ENCODE measurements at places on chromosomes 3 and 15. TPM values are rescaled to one million over a fixed set of nuclear protein-coding genes. Genes with fewer than 3 reads are reported as not detected.

Gene CORO2B
- 3.9 TPM for total RNA-seq

DNA sequence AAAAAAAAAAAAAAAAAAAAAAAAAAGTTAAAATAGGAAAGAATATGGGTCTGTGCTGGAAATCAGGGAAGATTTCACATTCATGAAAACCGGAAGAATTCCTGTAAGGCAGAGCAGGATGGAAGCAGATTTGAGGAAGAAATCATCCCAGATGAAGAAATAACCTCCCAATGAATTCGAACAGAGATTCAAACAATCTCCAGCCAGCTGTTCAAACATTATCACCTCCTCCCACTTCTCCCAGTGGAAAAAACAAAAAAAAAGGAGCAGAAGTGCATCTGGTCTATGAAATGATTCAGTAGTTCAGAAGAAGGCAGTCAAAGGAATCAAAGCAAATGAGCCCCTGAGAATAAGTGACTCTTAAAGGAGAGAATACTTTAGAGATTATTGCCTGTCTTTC lies 33.1 kb downstream of the CP start:
- no peak for DNase-seq
- no peaks in the 10 kb centered on the region for H3K4me1 ChIP-seq
- no peaks in the 10 kb centered on the region for H3K36me3 ChIP-seq
- H3K4me3 ChIP-seq: no peak overlapping the region
- H3K27me3 ChIP-seq: no peaks in the 10 kb centered on the region

DNA sequence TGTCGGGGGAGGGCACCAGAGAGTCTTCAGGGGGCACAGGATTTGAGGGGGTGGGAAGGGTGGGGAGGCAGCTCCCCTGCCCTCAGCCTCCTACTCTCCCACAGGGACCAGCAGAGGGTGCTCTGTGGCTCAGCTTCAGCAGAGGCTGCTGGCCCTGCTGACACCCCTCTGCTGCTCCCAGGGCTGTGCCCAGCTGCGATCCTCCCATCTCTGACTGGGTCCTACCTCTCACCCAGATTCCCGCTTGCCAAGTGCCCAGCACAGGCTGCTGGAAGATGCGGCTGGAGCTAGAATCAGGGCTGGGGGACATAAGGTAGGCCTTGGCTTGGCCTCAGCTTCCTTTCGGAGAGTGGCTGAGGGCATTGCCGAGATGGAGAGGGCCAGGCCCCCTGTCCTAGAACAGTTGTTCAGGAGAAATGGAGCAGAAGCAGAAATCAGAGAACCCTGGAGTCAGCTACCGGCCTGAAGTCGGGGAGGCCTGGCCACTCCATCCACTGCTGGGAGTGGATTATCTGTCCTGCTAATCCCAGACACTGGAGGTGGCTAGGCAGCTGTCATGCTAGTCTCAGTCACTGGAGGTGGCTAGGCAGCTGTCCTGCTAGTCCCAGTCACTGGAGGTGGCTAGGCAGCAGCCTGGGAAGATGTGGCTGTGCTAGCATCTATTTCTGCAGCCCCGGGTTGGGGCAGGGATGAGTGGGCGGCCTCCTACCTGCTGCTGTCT lies 3.9 kb downstream of the GRM2 start:
- no peak overlapping the region for H3K4me3 ChIP-seq
- no peaks in the 10 kb centered on the region for H3K36me3 ChIP-seq
- DNase-seq: no peak

DNA sequence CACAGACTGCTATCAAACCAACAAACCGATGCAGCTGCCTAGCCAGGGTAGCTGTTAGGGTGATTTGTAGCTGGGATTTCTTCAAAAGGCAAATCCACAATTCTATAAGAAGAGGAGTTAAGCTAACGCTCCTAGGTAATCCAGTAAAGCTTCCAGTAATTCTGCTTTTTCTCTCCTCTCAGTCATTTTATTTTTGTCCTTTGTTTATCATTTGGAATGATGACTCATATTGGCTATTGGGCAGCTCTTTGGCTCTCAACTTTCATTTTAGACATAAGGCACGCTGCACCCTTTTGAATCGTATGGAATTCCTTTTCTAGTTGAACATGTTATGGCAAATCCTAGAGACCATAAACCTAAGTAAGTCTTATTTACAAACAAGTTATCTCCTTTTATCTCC lies 53.2 kb upstream of the PPARG start:
- H3K4me3 ChIP-seq: no peak overlapping the region
- no peak overlapping the region for H3K27ac ChIP-seq
- no peaks in the 10 kb centered on the region for H3K4me1 ChIP-seq

Gene CCNB2
- 24.6 TPM for total RNA-seq

Gene HLTF
- 49.9 TPM for total RNA-seq

Gene NR1I2
- 1.4 TPM for total RNA-seq

DNA sequence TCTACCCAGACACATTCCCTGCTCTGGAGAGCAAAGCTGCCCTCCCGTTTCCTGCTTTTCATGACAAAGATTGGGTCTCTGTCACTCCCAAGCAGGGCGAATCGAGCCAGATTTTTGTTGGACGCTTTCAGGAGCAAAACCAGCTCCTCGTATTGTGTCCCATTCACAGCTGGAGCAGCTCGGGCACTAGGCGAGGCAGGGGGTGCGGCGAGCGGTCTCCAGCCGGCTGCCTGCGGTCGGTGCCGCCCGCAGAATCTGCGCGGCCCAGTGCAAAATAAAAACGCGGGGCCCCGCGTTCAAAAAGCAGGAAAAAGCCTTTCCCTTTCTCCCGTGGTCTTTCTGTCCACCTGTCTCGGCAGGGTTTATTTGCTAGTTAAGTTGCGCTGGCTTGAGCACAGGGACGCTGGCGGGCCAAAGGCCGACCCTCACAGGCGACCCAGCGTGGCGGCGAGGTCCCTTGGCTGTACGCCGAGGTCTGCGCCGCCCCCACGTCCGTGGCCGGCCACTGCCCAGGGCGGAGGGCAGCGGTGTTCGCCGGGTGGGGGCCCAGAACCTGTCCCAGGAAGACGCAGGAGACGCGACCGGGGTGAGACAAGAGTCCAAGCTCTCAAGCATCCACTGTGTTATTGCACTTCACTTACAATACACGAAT lies 71.2 kb downstream of the CYP19A1 start:
- H3K36me3 ChIP-seq: no peaks in the 10 kb centered on the region
- peak overlapping the region; percentile 85 for H3K4me3 ChIP-seq
- no peak for DNase-seq
- H3K27ac ChIP-seq: no peak overlapping the region
- peaks cover 17% of the 10 kb centered on the region for H3K27me3 ChIP-seq

GRCh38 chr3:132486099-132486498 lies 68.8 kb downstream of the DNAJC13 start:
- H3K36me3 ChIP-seq: peaks cover 9% of the 10 kb centered on the region
- no peaks in the 10 kb centered on the region for H3K4me1 ChIP-seq
- DNase-seq: no peak
- H3K4me3 ChIP-seq: no peak overlapping the region
- H3K27me3 ChIP-seq: no peaks in the 10 kb centered on the region

DNA sequence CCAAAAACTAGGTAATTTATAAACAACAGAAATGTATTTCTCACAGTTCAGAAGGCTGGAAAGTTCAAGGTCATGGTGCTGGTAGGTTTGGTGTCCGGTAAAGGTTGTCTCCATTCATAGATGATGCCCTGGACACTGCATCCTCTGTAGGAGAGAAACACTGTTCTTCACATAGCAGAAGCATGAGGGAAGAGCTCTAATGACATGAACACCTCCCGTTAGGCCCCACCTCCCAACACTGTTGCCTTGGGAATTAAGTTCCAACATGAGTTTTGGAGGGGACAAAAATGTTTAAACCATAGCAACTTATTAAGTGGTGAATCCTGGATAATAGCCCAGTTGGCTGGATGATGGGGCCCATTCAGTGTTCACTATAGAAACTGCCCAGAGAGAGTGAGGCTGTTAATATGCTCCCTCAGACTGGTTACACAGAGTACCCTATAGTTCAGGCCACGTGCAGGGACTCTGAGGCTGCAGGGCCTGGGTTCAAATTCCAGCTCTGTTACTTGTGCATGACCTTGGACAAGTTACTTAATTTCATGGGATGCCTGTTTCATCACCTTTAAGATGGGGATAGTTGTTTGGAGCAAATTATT lies 37.0 kb downstream of the CCNL1 start:
- no peaks in the 10 kb centered on the region for H3K36me3 ChIP-seq
- H3K27me3 ChIP-seq: no peaks in the 10 kb centered on the region
- H3K4me1 ChIP-seq: peaks cover 37% of the 10 kb centered on the region
- no peak overlapping the region for H3K27ac ChIP-seq

DNA sequence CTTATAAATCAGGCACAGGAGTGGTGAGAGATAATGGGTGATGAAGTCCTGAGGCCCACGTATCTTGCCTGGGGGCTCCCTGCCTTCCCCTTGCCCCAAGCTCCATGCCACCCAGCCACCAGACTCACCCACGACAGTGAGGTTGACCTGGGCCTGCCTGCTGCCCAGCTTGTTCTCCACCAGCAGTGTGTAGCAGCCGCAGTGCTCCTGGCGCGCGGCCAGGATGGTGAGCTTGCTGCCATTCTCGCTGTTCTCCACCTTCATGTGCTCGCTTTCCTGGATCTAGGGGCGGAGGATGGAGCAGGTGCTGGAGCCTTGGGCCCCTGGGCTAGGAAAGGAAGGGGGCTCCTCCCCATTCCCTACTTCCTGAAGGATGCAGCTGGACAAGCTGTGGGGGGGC lies 79.1 kb upstream of the HACD2 start:
- peaks cover 6% of the 10 kb centered on the region for H3K27me3 ChIP-seq
- peaks cover 6% of the 10 kb centered on the region for H3K36me3 ChIP-seq
- no peak overlapping the region for H3K27ac ChIP-seq
- H3K4me3 ChIP-seq: no peak overlapping the region
- H3K4me1 ChIP-seq: peaks cover 9% of the 10 kb centered on the region
- DNase-seq: no peak

DNA sequence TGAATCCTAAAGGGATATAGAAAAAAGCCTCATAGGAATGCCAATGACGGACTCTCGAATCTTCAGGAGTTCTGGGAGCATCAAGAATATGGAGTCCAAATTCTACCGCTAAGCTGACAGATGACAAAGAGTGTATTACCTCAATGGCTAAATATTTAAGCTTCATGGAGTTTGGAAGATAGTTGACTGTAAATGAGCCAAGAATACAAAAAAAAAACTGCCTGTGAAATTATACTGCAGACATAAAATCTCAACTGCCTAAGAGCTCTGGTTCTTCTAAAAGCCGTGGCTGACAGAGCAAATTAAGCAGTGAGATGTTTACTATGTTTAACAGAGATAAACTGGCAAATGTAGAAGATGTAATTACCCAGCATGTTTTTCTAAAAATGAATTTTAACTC lies 140.0 kb downstream of the GADL1 start:
- H3K4me3 ChIP-seq: no peak overlapping the region
- DNase-seq: no peak
- H3K27ac ChIP-seq: no peak overlapping the region
- H3K36me3 ChIP-seq: no peaks in the 10 kb centered on the region
- H3K4me1 ChIP-seq: peaks cover 23% of the 10 kb centered on the region

Gene RLBP1
- not detected for total RNA-seq

DNA sequence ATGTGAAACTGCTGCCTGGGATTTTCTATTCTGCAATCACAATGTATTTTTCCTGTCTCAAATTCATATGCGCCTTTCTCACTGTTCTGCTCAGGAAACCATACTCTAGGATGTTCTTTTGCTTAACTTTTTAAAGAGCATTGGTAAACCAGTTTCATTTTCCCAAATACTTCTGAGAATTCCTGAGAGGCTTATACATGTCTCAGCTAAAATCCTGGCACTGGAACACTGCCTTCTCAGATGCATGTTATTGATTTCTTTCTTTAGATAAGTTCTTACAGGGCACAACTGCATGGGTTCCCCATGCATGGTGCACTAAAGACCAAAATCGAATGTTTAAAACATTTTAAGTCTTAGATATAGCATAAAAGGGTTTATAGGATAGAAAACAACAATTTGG lies 178.3 kb upstream of the PLSCR5 start:
- peaks cover 2% of the 10 kb centered on the region for H3K27me3 ChIP-seq
- no peaks in the 10 kb centered on the region for H3K4me1 ChIP-seq
- no peak for DNase-seq
- H3K27ac ChIP-seq: no peak overlapping the region
- H3K4me3 ChIP-seq: no peak overlapping the region
- H3K36me3 ChIP-seq: no peaks in the 10 kb centered on the region

Gene BFSP2
- not detected for total RNA-seq

DNA sequence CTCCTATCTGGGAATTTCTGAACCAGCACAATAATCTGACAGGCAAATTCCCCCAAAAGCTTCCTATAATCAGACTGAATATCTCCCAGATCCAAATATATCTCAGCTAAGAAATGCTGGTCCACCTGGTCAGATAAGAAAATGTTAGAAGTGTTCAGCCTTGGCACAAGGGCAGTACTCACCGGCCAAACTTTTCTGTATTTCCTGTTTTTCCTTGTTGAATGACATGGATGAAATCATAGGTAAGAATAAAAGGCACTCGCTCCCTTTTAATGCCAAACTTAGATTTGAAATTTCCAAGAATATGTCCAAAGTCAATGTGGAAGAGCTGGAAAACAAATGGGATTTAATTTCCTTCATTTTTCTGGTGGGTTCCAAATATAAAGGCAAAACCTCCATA lies 48.9 kb downstream of the FAIM start:
- no peak overlapping the region for H3K27ac ChIP-seq
- no peak overlapping the region for H3K4me3 ChIP-seq
- DNase-seq: no peak
- peaks cover 31% of the 10 kb centered on the region for H3K36me3 ChIP-seq
- no peaks in the 10 kb centered on the region for H3K4me1 ChIP-seq
- no peaks in the 10 kb centered on the region for H3K27me3 ChIP-seq

GRCh38 chr15:72784456-72784876 lies 908 bp upstream of the ADPGK start:
- H3K4me1 ChIP-seq: peaks cover 37% of the 10 kb centered on the region
- no peak for DNase-seq
- H3K36me3 ChIP-seq: peaks cover 13% of the 10 kb centered on the region
- peak overlapping the region; percentile 94 for H3K4me3 ChIP-seq

DNA sequence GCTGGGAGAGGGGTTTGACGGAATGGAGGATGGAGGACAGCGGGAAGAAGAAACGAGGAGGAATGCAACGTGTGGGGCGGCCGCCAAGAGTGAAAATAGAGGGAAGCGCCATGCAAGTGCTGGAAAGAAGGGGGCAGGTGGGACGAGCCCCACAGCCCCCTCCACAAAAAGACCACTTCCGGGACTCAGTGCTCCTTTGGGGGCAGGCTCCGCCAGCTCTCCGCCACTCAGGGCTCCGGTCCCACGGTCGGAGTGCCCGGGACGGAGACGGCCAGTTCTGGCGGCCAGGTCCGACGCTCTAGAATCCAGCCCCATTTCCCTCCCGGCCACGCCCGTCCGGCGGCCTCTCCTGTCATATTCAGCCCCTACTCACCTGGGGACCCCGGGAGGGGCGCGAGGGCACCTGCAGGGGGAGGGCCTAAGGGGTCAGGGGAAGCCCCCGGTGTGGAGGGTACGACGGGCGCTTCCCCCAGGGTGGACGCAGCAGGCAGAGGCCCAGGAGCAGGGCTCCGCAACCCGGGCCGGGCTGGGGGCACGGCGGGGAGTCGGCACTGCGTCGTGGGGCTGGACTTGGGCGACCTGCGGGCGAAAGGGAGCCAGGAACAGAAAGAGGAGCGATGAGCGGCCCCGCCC lies 25.5 kb upstream of the CSPG4 start:
- peak overlapping the region; percentile 91 for H3K4me3 ChIP-seq
- H3K36me3 ChIP-seq: no peaks in the 10 kb centered on the region
- no peak for DNase-seq
- peak overlapping the region; percentile 58 for H3K27ac ChIP-seq
- peaks cover 3% of the 10 kb centered on the region for H3K27me3 ChIP-seq

Gene GP5
- 0.10 TPM for total RNA-seq
